ENCODE measurements at places on chromosomes 6 and 20. TPM values are rescaled to one million over a fixed set of nuclear protein-coding genes. Genes with fewer than 3 reads are reported as not detected.

GRCh38 chr20:2132461-2132901 lies 30.9 kb downstream of the STK35 start:
- H3K36me3 ChIP-seq: no peaks in the 10 kb centered on the region
- no peaks in the 10 kb centered on the region for H3K4me1 ChIP-seq
- DNase-seq: no peak
- H3K4me3 ChIP-seq: no peak overlapping the region
- H3K27me3 ChIP-seq: no peaks in the 10 kb centered on the region

DNA sequence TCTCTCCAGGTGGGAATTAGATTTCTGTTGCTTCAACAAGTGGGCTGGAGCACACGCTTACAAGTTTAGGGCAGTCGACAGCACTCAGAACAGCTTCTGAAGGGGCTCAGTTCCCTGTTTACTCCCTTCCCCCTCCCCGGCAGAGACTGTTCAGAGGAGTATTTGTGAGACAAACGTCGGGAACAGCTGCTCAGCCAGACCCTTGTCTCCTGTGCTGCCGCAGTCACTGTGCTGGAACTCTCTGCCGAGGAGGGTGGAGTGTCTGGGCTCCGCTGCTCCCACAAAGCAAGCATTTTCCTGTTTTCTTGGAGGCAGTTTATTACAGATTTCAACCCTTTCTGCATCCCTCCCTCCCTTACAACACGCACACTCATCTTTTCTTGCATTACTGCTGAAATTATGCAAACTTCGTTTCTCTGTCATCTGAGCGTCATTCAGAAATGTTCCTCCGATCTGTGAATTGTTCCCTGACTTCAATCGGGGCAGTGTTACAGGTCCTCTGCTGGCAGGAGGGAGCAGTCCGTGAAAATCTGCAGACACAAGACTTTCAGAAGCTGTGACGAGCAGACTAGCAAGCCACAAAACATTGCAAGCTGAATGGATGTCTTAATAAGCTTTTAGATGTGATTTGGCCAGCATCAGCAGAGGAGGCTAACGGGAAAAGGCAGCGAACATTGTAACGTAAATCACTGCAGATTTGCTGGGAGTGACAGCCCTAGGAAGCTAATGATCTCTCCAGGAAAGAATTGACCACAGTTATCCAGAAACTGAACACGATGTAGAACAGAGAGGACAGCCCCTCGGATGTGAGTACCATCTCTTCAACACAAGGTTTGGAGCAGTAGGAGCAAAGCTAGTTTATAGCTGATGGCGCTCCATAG lies 76.2 kb downstream of the LYRM2 start:
- no peak overlapping the region for H3K27ac ChIP-seq
- H3K4me3 ChIP-seq: no peak overlapping the region
- no peak for DNase-seq

- DNase-seq: no peak
- no peaks in the 10 kb centered on the region for H3K36me3 ChIP-seq
- no peaks in the 10 kb centered on the region for H3K27me3 ChIP-seq
- no peaks in the 10 kb centered on the region for H3K4me1 ChIP-seq
Measured at GRCh38 chr6:52560462-52560861, 16.4 kb downstream of the TRAM2 start.

DNA sequence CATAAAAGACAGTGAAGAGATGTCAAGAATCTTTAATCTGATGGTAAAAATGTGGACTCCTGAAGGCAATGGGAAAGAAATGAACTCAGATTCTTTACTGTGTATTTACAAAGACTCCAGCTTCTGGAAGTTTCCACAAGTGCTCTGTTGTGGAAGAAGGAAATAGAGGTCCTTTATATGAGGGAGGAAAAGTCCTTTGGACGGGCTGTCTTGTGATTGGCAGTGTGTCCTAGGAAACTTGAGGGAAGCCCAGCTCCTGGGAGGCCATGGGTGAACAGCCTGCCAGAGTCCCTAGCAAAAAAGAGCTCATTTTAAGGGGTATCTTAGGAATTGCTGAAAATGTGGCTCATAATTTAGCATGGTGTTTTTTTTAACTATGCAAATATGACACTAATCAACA lies 92.0 kb downstream of the RNASET2 start:
- peaks cover 14% of the 10 kb centered on the region for H3K27me3 ChIP-seq
- no peak for DNase-seq
- no peaks in the 10 kb centered on the region for H3K36me3 ChIP-seq
- H3K27ac ChIP-seq: no peak overlapping the region
- no peak overlapping the region for H3K4me3 ChIP-seq

DNA sequence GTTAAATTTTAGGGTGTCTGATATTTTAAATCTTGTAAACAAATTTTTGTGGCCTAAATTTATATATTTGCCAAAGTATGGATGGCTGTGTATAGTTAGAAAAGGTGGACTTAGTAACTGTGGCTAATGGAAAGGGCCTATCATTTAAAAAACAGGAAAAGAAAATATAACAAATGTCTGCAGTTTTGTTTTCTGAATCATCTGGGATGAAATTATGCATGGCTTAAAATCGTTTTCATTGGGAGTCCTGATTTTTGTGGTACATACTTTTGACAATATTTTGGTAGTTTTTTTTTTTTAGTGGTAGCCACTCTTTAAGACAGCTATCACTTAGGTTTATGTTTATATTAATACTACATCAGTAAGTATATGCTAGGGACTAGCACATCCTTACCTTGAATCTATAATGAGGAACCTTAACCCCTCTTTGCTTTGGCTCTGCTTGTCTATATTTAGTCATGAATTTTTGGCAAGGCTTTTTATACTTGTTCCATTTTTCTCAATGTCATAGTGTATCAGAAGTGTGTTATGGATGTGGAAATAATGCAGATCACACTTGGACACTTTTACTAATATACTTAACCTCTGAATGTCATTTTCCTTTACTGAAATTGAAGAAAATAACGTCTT lies 5.6 kb downstream of the ARID1B start:
- DNase-seq: no peak
- peak overlapping the region; percentile 19 for H3K4me3 ChIP-seq
- no peaks in the 10 kb centered on the region for H3K27me3 ChIP-seq
- no peaks in the 10 kb centered on the region for H3K36me3 ChIP-seq
- H3K27ac ChIP-seq: no peak overlapping the region
- no peaks in the 10 kb centered on the region for H3K4me1 ChIP-seq

DNA sequence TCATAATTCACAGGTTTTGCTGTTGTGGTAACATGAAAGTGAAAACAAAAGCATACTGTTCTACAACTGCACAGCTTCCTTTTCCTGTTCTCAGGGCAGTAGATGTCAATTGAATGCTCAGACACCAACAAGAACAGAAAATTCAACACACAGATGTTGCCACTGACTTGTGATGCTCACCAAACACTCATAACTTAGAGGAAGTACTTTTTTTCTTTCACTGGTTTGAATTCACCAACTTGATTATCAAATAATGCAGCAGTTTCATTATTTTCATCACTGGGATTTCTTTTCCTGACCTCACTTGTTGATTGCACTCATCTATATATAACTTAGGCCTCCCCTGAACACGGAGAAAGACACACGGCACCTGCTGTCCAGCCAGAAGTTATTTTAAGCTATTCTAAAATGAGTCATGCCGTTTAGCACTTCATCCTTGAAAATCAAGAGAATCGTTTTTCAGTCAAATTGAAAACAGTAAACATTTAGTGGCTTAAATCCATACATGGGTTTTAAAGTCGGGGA lies 949 bp downstream of the TXLNB start:
- no peaks in the 10 kb centered on the region for H3K4me1 ChIP-seq
- H3K27ac ChIP-seq: peak overlapping the region; percentile 78
- no peak for DNase-seq
- no peak overlapping the region for H3K4me3 ChIP-seq
- H3K27me3 ChIP-seq: no peaks in the 10 kb centered on the region
- no peaks in the 10 kb centered on the region for H3K36me3 ChIP-seq

DNA sequence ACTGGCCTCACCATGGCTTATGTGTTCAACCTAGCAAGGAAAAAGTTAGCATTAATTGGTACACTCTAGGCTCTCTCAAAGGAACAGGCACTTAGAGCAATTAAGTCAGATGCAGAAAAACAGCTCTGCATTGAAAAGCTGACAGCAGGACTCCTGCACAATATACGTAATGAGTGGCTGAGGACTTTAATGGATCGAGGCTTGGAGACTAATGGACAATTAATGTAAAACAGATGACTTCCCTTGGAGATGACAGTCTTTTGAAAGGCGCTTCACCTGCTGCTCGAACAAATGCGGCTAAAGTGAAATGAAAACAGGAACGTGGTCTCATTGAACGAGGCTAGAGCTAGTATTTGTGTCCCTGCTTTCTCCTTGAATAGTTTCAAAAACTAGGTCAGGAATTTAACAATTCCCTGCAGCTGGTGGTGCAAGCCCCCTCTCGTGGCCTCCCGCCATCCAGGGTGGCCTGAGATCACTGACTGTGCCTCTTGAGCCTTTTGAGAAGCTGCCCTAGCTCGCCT lies 137.1 kb downstream of the ELOVL4 start:
- no peak overlapping the region for H3K4me3 ChIP-seq
- no peaks in the 10 kb centered on the region for H3K36me3 ChIP-seq
- no peak for DNase-seq
- no peaks in the 10 kb centered on the region for H3K4me1 ChIP-seq
- H3K27me3 ChIP-seq: no peaks in the 10 kb centered on the region

DNA sequence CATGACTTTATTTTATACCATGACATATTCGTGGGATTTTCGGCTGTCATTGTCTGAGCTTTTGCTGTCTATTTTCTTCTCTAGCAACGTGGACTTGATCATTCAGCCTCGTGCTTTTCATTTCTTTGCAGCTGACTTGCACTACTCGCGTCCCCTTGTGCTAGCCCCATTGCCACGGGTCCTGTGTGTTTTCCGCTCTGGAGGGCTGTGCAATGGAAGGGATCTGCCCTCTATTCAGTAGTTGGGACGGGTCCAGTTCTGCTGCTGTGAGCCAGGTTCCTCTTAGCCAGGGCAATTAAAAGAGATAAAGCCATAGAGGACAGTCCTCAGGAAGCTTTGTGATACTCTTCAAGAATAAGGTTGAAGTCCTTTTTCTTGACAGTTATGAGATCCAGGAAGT lies 17.6 kb downstream of the NEDD9 start:
- no peak overlapping the region for H3K27ac ChIP-seq
- H3K4me1 ChIP-seq: peaks cover 26% of the 10 kb centered on the region
- H3K36me3 ChIP-seq: peaks cover 5% of the 10 kb centered on the region
- no peaks in the 10 kb centered on the region for H3K27me3 ChIP-seq

GRCh38 chr6:22717915-22718314 lies 148.5 kb downstream of the HDGFL1 start:
- no peak overlapping the region for H3K4me3 ChIP-seq
- H3K27ac ChIP-seq: no peak overlapping the region
- H3K4me1 ChIP-seq: no peaks in the 10 kb centered on the region

DNA sequence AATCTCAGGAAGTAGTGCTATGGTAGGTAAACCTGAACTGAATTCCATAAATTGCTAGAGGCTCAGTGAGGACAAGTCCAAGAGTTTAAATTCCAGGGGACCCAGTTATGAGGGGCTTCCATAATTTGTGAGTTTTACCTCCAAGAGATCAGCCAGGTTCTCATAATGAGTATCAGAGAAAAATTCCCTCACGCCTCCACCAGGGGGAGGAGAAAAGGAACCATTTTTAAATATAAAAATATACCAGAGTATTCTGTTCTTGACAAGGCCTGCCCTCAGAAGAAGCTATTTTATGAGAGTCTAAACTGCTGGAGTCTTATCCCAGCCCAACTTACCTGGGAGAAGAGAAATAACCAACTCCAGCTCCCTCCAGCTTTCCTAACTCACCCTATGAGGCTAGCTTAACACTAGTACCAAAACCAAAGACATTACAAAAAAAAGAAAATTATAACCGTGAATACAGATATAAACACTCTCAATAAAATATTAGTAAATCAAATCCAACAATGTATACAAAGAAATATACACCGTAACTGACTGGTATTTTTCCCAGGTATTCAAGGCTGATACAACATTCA lies 158.7 kb downstream of the TFAP2A start:
- DNase-seq: no peak
- H3K27ac ChIP-seq: no peak overlapping the region
- H3K4me1 ChIP-seq: no peaks in the 10 kb centered on the region
- no peak overlapping the region for H3K4me3 ChIP-seq
- no peaks in the 10 kb centered on the region for H3K36me3 ChIP-seq

GRCh38 chr20:22374678-22375590 lies 209.4 kb downstream of the FOXA2 start:
- no peak overlapping the region for H3K27ac ChIP-seq
- no peak for DNase-seq
- H3K4me1 ChIP-seq: no peaks in the 10 kb centered on the region
- no peak overlapping the region for H3K4me3 ChIP-seq

GRCh38 chr6:79570129-79571029 lies 33.1 kb upstream of the LCA5 start:
- peak overlapping the region; percentile 42 for H3K27ac ChIP-seq
- no peaks in the 10 kb centered on the region for H3K36me3 ChIP-seq
- H3K27me3 ChIP-seq: no peaks in the 10 kb centered on the region
- DNase-seq: peak; percentile 78
- no peaks in the 10 kb centered on the region for H3K4me1 ChIP-seq
- no peak overlapping the region for H3K4me3 ChIP-seq

DNA sequence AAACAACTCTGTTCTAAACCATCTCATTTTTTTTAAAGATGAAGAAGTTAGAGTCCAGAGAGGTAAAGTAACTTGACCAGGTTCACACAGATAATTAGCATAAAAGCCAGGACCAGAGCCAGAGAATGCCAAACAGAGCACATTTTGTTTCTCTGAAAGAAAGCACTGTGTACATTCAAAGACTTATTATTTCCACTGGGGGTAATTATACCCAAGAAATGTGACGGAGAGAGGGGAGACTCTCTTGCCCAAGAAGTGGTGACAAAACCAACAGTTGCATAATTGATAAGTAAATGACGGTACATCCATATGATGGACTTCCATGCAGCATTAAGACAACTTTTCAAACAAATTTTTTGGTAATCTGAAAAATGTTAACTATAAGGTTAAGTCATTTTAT lies 111.6 kb downstream of the RTN4IP1 start:
- no peak overlapping the region for H3K27ac ChIP-seq
- no peak overlapping the region for H3K4me3 ChIP-seq
- DNase-seq: no peak
- H3K27me3 ChIP-seq: no peaks in the 10 kb centered on the region
- peaks cover 5% of the 10 kb centered on the region for H3K4me1 ChIP-seq
- H3K36me3 ChIP-seq: no peaks in the 10 kb centered on the region

Gene ASIP
- total RNA-seq: not detected

Gene HRH3
- not detected for total RNA-seq

Gene MRPL2
- total RNA-seq: 112 TPM

Gene TBC1D20
- 31.9 TPM for total RNA-seq

Gene RTF2
- 80.8 TPM for total RNA-seq

Gene ITPA
- 67.6 TPM for total RNA-seq

Gene CDKAL1
- 14.2 TPM for total RNA-seq

Gene FAM184A
- total RNA-seq: 0.62 TPM

Gene KHDRBS2
- 0.52 TPM for total RNA-seq

Gene PEX6
- total RNA-seq: 23.3 TPM

Gene CAGE1
- not detected for total RNA-seq

Gene NR2E1
- not detected for total RNA-seq

All from colonic mucosa (tissue), 4 donors.